ENCODE measurements at places on chromosomes 5 and 9.

- no peak for DNase-seq
Measured at GRCh38 chr5:106962464-106963230, 708.1 kb downstream of the EFNA5 start.

DNA sequence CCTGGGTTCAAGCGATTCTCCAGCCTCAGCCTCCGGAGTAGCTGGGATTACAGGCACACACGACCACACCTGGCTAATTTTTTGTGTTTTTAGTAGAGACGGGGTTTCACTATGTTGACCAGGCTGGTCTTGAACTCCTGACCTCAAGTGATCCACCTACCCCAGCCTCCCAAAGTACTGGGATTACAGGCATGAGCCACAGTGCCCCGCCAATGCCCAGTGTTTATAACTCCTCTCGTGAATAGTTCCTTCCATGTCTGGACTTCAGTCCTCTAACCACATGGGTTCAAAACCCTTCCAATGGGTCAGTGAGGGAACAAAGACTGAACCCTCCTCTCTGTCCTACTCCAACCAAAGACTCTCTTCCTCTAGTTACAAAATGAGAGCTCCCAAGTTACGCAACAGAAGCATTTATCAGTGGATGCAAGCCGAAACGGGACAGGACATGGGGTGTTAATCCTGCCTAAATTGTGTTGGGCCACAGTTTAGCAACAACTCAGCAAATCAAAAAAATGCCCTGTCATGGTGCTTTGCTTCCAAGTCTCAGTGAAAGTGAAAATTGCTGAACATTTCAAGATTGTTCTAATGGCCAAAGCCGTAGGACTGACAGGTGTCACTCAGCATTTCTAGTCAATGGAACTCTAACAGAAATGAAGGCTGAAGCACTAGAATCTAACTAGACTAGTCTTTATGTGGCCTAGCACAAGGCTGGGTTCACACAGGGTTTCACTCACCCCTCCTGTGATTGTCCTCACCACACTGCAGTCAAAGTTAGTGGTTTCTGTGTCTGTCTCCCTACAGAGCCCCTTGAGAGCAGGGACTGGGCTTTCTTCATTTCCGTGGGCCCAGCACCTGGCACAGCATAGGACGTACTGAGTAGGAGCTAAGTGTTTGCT lies 3.2 kb upstream of the TMEM245 start:
- no peak for DNase-seq

DNA sequence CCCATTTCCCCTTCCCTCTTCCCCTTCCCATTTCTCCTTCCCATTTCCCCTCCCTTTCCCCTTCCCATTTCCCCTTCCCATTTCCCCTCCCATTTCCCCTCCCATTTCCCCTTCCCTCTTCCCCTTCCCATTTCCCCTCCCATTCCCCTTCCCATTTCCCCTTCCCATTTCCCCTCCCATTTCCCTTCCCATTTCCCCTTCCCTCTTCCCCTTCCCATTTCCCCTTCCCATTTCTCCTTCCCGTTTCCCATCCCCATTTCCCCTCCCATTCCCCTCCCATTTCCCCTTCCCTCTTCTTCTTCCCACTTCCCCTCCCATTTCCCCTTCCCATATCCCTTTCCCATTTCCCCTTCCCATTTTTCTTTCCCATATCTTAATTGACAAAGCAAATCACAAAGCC lies 109.0 kb downstream of the OLFM1 start:
- no peak for DNase-seq

DNA sequence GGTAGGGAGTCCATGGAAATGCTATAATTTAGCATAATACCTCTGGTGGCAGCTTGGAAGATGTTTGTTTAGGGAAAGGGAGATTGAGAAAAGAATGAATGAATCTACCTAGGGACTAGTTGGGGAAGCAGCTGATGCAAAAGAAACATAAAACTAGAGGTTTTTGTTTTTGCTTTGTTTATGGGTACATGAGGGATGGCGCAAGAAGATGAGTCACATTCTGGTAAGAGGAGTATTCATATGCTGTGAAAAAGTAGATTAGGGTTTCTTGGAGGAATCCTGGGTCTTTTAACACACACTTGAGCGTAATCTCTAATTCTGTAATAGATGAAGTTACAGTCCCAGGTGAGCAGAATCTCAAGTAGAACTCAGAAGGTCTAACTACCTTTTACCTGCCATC lies 17.1 kb downstream of the C9orf43 start:
- DNase-seq, result no peak

DNA sequence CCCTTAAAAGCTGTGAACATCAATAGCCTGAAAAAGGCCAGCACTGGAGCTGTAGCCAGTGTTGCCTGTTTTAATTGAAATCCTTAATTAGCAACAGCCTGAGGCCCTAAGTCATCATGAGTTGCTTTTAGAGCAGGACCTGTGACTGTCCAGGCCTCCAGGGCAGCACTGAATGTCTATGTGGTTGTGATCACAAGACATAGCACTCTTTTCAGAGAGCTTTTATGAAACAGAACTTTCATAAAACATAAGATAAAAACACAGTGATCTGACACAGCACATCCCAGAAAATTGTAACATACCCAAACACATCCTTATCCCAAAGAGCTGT lies 85.5 kb upstream of the MYO10 start:
- DNase-seq, result no peak

- DNase-seq, result no peak
Measured at GRCh38 chr9:76785501-76785900, 21.3 kb downstream of the PCA3 start.

- no peak for DNase-seq
Measured at GRCh38 chr9:80233906-80234305, 662.1 kb downstream of the TLE4 start.

- DNase-seq, result no peak
Measured at GRCh38 chr9:36897478-36897877, 136.6 kb downstream of the PAX5 start.

GRCh38 chr9:136056546-136057235 lies 38.4 kb downstream of the NACC2 start:
- no peak for DNase-seq

- no peak for DNase-seq
Measured at GRCh38 chr9:75149841-75150241, 61.5 kb downstream of the OSTF1 start.

DNA sequence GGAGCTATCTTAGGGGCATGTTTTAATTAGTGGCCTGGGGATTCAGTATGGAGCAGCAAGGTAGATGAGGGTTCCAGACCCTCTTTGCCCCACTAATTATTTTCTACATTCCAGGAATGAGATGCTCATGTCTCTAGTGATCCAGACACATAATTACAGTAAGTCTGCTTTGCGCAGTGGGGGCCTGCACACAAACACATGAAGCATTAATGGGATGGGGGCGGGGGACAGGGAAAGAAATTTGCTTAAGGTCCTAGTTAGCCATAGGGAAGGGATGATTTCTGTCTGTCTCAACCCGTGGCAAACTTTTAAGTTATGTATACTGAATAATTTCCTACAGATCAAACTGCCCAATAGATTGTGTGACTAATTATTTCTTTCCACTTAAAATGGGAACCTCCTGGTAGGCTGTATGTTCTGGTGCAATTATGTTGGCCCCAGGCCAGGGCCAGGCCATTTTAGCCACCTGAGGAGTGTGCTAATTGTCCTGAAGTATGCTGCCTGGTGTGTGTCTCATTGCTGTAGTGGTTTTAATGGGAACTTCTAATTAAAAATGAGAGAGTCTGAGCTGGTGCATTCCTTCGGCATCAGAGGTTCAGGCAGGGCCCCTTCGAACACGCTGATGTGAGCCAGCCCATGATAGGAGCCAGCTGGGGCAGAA lies 134.4 kb downstream of the PTTG1 start:
- no peak for DNase-seq

- no peak for DNase-seq
Measured at GRCh38 chr9:69857131-69857530, 36.5 kb downstream of the CFAP95 start.

DNA sequence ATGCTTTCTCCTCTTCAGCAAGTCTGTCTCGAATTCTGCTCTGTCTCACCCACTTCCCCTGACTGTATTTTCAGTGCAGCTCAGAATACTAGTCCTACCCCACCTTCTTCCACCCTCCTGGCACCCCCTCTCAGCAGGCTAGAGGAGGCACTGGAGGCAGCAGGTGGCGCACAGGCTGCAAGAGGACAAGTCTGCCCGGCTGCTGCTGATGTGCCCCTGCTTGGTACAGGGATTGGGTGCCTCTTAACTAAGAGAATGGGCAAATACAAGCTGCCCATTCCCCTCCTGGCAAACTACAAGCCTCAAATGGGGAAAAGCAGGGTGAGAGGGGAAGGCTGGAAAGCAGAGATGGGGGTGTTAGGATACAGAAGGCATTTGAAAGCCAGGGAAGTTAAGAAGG lies 5.1 kb downstream of the TLN1 start:
- peak; percentile 21 for DNase-seq

- no peak for DNase-seq
Measured at GRCh38 chr5:141701360-141702119, 19.5 kb upstream of the ARAP3 start.

GRCh38 chr5:113824307-113824706 lies 310.8 kb downstream of the YTHDC2 start:
- DNase-seq, result no peak

- DNase-seq, result no peak
Measured at GRCh38 chr5:132773601-132774355, 3.3 kb downstream of the SEPTIN8 start.

DNA sequence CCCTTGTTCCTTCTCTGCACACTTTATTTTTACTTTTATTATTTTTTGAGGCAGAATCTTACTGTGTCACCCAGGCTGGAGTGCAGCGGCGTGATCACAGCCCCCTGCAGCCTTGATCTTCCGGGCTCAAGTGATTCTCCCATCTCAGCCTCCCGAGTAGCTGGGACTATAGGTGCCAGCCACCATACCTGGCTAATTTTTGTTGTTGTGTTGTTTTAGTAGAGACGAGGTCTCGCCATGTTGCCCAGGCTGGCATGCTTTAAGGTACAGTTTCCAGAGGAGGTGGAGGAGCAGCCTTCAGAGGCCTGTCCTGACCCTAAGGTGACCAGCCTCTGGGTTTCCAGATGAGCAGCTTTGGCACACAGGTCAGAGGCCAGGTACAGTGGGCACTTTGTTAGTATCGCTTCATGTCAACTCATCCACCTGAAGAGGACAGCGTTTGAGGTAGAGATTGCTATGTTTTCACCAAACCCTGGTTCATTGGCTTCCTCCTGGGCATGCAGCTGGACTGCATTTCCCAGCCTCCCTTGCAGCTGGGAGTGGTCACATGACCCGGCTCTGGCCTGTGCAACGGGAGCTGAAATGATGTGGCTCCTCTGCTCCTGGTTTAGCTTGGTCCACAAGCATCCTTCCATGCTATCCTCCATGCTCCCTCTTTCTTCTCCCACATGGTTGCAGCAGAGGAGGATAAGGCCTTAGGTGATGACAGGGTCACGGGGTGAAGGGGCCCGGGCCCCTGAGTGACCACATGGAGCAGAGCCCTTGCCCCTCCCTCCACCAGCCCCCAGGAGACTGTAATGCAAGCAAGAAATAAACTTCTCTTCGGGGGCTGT lies 139.3 kb upstream of the IER5L start:
- no peak for DNase-seq

DNA sequence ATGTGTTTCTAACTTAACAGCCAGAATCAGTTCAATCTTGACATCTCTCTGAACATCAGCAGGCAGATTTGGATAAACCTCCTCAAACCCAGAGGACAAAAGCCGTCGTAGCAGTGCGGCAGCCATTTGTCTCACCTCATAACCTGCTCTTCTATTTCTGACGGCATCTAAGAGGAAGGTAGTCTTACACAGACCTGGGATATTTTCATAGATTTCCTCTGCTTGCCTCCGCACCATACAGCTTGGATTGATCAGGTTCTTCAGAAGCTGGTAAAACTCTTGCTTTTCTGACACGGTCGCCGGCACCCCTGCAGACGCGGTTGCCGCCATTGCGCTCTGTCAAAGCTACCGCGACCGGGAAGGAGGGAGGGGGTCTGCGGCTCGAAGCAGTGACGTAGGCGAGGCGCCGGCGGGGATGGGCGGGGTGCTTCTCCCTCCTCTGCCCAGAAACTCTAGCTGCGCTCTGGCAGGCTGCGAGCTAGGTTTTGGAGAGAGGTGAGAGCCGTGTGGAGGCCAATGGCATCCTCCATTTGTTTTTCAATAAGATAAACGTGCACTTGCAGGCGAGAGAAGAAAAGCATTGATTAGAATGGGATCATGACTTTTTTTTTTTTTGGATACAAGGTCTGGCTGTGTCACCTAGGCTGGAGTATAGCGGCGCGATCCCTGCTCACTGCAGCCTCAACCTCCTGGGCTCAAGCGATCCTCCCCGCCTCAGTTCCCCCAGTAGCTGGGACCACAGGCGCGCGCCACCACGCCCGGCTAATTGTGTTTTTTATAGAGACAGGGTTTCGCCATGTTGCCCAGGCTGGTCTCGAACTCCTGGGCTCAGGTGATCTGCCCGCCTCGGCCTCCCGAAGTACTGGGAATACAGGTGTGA lies at the start of gene RANBP6:
RANBP6 (minus strand) TSS at position 347 of the 880 bp plus-strand sequence; CDS start at position 330, 17 bp downstream.
- DNase-seq, result peak; percentile 83

GRCh38 chr5:126847826-126848251 lies 70.9 kb downstream of the LMNB1 start:
- no peak for DNase-seq

DNA sequence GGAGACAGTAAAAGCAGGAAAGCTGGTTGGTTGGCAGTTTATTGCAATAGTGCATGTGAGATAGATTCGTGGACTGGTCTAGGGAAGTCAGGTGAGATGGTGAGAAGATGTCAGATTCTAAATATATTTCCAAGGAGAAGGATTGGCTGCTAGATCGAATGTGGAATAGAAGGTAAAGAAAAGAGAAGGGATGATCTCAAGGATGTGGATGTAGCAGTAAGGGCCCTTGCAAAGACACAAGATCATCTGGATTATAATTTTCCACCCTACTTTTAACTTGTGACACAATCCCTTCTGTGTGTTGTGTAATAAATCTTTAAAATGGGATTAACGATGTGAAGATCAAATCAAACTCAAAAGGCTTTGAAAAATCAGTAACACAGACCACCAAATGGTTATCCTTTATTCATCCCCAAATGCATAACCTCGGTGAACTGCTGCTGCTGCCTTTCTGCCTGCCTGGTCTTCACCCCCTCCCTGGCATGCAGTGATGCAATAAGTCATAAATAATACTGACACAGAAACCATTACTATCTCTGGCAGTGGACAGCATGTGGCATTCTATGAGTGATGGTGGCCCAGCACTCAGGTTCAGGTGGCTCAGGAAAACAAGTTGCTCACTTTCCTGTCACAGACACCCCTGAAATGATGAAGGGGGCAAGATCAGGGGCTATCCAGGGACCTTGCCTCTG lies 178.4 kb downstream of the FAM114A2 start:
- no peak for DNase-seq

GRCh38 chr9:91085517-91086291 lies 276.0 kb downstream of the AUH start:
- no peak for DNase-seq

GRCh38 chr9:18604767-18605730 lies 131.1 kb downstream of the ADAMTSL1 start:
- no peak for DNase-seq

- DNase-seq, result no peak
Measured at GRCh38 chr5:32785611-32786254, 74.6 kb downstream of the NPR3 start.

- DNase-seq, result no peak
Measured at GRCh38 chr5:142425286-142426065, 100.7 kb upstream of the SPRY4 start.

Measured in activated T-cell treated with anti-CD3 and anti-CD28 coated beads for 1 hour (primary cell).